Thymus (tissue), 14 donors: ENCODE measurements at places on chromosomes 3 and 15.

DNA sequence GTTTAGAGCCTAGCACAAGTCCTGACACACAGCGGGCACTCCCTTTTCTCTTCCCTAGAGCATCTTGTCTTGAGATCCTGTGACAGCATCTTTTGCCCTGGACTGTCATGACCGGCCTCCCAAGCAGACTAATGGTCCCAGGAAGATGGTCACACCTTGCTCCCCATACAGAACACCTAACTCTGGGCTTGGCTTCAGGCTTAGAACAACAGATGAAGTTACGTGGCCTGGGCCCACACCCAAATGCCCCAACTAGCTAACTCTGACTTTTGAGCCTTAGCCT is 781 bp upstream of the IP6K1 start:
- DNase-seq, result no peak

DNA sequence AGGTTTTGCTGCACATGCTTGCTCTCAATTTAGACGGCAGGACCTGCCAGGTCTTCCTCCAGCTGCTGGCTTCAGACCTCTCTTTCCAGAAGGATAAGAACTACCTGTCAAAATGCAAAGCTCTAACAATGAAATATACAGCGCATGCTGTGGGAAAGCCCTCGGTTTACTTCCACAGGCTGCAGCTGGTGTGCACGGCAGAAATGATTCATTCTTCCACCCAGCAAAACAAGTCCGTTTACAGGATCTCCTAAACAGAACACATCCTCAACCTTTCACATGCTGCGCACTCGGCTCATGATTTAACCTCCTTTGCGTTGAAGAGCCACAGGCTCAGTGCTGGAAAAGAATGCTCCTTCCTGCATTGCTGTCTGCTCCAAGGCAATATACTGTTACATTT is 92.4 kb upstream of the WNT5A start:
- peak; percentile 23 for DNase-seq

DNA sequence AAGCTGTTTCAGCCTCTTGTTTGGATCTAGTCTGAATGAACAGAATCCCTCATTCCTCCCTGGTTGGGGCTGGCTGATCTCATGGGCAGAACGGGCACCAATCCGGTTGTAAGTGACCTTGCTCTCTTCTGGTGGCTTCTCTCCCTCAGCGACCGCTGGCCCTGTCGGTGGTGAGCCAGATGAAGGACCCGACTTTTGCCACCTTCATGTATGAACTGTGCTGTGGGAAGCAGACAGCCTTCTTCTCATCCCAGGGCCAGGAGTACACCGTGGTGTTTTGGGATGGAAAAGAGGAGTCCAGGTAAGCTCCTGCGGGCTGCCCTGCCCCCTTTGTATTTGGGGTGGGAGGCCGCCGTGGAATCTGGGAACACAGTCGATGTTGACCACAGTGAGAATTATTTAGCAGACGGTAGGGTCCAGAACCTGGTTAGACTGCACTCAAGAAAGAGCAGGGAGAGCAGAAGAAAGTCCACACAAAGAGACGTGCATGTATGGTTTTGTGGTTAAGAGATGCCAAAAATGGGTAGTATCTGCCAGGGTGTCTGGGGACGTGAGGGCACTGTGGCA is 138.8 kb downstream of the LRRK1 start:
- no peak for DNase-seq

DNA sequence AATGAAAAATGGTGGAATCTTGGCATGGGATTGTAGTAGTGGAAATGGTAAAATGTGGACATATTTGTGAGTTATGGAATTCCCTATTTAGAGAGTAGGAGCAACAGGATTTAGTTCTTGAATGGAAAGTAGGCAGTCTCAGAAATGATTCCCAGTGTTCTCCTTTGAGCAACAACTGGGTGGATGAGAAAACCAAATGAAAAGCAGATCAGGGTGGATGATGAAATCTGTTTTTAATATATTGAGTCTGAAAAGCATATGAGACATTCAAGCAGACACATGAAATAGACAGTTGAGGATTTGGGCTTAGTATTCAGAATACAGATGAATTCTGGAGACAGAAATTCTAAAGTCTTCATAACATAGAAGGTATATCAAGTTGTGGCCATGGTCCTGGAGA is 451.3 kb downstream of the LPP start:
- no peak for DNase-seq

- no peak for DNase-seq
These were observed 4.7 kb upstream of the OCA2 start for GRCh38 chr15:28103831-28104230.

GRCh38 chr3:133038731-133039375 is 662 bp downstream of the TMEM108 start:
- no peak for DNase-seq

DNA sequence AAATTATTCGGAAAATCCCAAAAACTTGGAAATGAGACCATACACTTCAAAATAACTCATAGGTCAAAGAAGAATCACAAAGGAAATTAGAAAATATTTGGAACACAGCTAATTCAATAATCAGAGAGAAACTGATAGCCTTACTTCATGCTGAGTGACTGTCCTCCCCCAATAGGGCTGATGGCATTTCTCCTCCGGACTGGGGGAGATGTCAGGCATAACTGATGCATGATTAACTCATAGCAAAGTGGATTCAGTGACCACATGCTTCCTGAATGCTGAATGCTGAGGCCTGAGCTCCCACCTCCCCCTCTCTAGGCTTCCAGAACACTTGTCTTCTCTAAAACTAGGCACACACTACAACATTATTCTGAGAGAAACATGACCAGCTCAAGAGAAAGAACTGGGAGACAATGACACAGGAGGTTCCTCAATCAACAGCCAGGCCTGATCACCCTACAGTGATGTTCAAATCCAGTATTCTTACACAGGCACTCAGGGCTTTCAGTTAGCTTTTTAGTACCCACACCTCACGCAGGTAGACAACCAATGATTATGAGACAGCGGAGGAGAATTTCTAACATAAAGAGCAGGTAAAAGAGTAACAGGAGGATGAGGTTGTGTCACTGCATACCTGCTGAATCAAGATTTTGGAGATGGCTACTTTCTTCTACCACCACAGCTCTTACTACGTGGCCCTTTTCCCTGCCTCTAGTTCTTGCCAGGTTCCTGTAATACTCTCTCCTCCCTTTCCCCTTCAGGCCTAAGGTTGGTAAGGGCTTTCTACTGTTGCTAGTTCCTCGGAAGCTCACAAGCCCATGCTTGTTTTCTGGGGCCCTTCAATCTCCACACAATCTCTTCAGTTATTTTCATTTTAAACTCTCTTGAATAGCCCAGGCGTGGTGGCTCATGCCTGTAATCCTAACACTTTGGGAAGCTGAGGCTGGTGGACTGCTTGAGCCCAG is 96.1 kb downstream of the FMN1 start:
- DNase-seq, result no peak

DNA sequence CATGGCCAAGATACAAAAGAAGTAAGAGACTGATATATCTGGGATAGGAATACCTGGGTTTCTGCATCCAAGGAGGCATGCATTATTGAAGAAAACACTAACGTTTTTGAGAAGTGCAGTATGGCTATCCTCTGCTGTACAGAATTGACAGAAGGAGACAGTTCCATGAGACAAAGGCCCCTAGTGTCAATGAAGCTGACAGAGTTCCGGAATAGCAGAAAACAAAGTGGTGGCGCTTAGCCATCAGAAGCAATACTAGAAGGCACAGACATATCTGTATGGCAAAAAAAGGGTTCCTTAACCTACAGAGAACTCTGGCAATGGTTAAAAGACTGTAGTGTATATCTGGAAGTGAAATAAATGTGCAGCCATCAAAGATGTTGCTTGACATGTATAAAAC is 77.8 kb downstream of the VGLL3 start:
- DNase-seq, result no peak

GRCh38 chr3:60948488-60948887 is 302.8 kb downstream of the FHIT start:
- no peak for DNase-seq

- no peak for DNase-seq
These were observed 20.3 kb upstream of the TNIK start for GRCh38 chr3:171480526-171480925.

- DNase-seq, result no peak
These were observed 16.6 kb downstream of the SEMA3F start for GRCh38 chr3:50171540-50172301.

DNA sequence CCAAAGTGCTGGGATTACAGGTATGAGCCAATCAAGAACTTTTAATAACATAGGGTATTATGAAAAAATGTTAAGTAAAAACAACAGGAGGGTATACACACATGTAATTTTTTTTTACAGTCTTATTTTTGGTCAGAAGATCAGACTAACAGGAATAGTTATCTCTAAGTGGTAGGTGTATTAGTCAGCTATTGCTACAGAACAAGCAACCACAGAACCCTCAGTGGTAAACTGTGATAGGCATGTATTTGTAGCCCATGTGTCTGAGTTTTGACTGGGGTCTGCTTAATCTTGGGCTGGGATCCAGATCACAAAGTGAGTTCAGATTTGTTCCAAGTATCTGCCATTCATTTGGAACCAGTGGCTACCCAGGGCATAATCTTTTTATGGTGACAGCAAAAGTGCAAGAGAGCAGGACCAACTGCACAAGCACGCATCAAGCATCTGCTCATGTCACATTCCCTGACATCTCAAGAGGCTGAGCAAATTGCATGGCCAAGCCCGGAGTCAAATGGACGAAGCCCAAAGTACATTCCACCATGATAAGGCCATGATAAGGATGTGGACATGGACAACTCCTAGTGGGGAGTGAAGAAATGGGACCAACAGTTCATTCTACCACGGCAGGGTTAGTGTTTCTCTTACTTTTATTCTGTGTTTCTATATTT is 3.0 kb upstream of the IL5RA start:
- no peak for DNase-seq

GRCh38 chr15:42604894-42605744 is 29.7 kb downstream of the STARD9 start:
- DNase-seq, result peak; percentile 83

- no peak for DNase-seq
These were observed 37.0 kb upstream of the LMCD1 start for GRCh38 chr3:8464668-8465067.

DNA sequence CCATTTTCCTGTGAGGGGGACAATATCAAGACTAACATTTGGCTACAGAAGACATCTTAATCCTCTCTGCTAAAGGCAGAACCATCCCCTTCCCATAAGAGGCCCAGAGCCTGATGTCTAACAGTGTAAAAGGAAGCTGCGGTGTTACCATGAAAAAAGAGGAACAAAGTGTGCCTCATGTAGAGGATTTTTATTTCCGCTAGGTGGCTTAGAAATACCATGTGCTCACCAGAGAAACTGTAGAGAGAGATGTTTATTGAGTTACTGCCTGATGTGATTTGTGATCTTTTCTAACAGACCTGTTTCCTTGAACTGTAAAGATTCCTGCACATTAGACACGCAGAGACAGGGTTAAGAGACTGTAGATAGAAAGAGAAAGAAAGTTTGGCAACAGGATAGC is 22.0 kb downstream of the OR5H15 start:
- peak; percentile 31 for DNase-seq

- no peak for DNase-seq
These were observed 74.0 kb upstream of the POLG start for GRCh38 chr15:89408372-89409183.

- DNase-seq, result no peak
These were observed 7.4 kb downstream of the NKIRAS1 start for GRCh38 chr3:23909341-23909740.

DNA sequence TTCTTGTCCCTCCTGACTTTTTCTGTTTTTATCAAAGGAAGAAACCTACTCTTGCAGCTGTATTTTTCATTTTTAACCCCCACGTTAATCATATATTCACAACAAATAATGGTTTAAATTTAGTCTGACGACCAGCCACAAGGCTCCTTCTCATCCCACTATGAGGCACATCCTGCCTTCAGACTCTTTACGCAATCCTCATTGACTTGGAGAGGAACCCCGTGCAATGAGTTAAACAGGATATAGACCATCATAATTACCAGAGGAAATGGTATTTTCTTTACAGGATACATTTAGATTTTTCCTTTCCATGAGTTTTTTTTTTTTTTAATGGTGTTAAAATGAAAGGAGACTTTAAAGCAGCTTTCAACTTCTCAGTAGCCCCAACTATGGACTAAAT is 68.5 kb downstream of the WWTR1 start:
- no peak for DNase-seq

DNA sequence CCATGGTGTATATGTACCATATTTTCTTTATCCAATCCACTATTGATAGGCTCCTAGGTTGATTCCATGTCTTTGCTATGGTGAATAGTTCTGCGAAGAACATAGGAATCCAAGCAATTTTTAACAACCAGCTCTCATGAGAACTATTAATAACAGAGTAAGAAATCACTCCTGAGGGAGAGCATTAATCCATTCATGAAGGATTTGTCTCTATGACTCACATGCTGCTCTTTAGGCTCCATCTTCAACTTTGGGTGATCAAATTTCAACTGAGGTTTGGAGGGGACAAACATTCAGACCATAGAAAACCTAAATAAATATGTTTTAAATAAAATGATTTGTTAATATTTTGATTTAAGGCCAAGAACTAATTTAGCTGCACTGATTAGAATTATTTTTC is 147.4 kb downstream of the NSUN3 start:
- DNase-seq, result no peak

- DNase-seq, result no peak
These were observed 90.7 kb upstream of the IQSEC1 start for GRCh38 chr3:13163848-13164382.

- no peak for DNase-seq
These were observed 10.4 kb upstream of the SEMA4B start for GRCh38 chr15:90190606-90191343.

DNA sequence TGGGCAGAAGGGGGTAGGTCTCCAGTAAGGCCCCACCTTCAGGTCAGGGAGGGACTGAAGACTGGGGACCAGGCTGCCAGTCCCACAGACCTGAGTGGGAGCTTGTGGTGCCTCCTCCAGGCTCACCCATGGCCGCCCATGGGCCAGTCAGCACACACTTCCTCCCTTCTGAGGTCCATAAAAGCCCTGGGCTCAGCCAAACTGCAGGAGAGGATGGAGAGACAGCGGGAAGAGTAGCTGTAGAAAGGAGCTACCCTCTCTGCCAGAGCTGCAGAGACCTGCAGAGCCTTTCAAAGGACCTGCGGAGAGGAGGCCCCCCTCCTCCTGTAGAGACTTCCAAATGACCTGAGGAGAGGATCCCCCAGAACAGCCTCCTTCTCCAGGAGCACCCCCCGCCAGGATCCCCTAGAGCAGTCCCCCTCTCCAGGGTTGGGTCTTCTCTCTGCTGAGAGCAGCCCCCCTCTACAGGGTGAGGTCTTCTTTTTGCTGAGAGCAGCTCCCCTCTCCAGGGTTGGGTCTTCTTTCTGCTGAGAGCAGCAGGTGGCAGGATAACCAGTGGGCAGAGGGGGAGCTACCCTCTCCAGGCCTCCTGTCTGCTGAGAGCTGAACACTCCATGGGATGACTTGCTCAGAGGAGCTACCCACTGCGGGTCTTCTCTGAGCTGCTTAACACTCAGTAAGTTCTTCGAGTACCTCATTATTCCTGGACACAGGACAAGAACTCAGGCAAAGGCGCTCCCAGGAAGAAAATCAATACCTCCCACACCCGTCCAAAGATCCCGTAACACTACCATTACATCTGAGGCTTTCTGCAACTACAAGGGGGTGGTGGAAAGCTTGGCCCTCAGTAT is 5.0 kb upstream of the SKIC8 start:
- DNase-seq, result no peak
